ENCODE measurements at places on chromosomes 5 and 9. TPM values are rescaled to one million over a fixed set of nuclear protein-coding genes. Genes with fewer than 3 reads are reported as not detected.

Gene SLC6A19
- total RNA-seq = not detected

Gene SAXO1
- total RNA-seq = not detected

- no peaks in the 10 kb centered on the region for H3K36me3 ChIP-seq
- no peak overlapping the region for H3K27ac ChIP-seq
- no peaks in the 10 kb centered on the region for H3K27me3 ChIP-seq
- H3K4me1 ChIP-seq = no peaks in the 10 kb centered on the region
These were observed 125.2 kb downstream of the SLIT3 start for GRCh38 chr5:169175733-169176132.

GRCh38 chr5:122156724-122157325 is 27.5 kb downstream of the ZNF474 start:
- DNase-seq = no peak
- no peaks in the 10 kb centered on the region for H3K4me1 ChIP-seq
- H3K27ac ChIP-seq = no peak overlapping the region
- H3K27me3 ChIP-seq = no peaks in the 10 kb centered on the region
- no peaks in the 10 kb centered on the region for H3K36me3 ChIP-seq

Measured in left lung (tissue), 14 donors.